ENCODE measurements at places on chromosomes 11 and 22.

DNA sequence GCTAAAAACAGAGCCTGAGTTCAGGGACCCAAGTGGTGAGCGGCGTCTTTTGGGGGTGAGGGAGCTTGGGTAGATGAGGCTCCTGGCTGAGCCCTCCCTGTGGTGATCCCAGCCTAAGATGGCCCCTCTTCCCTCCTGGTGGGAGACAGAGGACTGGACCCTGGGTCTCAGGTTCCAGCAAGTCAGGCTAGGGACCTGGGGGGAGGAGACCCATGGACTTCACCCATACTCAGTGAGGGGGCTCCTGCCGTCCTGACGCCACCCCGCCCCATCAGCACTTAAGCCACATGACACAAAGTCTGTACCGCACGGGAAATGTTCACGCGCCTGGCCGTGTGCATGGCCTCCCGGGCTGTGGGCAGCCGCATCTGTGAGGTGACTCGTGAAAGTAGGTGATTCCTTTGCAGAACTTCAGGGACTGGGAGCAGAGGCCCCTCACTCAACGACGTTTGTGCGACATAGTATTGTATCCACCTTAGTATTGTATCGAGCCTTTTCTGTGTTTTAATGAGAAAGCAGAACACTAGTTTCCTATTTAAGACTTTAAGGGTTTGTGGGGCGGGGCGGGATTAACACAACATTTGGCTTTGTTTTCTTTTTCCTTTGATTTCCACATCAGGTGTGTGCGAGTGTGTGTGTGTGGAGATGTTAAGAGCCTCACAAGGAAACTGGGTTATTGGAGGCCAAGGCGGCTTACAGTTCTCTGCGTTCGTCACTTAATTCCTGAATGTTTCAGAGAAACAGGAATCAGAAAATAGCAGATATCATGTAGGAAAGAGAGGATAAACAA is 18.4 kb upstream of the TMEM191C start:
- no peak for DNase-seq

DNA sequence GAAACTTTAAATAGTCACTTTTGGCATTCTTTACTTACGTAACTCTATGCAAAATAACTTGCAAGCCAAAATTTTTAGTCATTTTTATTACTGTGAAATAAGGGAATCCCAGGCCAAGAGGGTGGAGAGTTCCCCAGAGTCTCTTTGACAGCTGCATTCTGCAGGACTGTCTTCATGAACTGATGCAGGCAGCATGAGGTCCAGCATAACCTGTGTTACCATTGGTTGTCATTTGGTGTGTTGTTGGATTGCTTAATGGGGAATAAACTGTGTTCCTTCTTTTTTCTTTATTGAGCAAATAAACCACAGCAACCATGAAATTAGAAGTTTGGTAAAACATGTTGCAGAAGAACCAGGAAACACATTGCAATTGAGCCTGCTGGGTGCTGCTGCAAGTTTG is 24.6 kb downstream of the MMP27 start:
- DNase-seq: peak; percentile 8

DNA sequence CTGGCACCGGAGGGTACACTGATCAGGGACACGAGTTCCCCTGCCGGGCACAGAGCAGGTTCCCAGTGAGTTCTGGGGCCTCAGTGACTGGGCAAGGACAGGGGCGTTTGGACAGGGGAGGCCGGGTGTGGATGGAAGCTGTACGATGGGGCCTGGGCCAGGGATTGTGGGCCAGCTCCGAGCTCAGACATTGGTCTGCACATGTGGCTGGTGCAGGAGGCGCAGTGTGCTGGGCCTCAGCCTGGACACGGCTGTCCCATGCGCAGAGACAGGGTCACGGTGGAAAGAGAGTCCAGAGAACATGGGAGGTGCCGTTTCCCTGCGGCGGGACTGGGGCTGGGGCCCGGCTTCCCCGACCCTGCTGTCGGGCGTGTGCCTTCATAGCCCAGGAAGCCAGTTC is 60.7 kb downstream of the CDKN1C start:
- no peak for DNase-seq

- no peak for DNase-seq
Measured at GRCh38 chr11:85184721-85185120, 442.4 kb downstream of the DLG2 start.

- no peak for DNase-seq
Measured at GRCh38 chr11:68689737-68690625, 5.6 kb downstream of the GAL start.

GRCh38 chr22:46447906-46448305 is 89.5 kb downstream of the CELSR1 start:
- no peak for DNase-seq

DNA sequence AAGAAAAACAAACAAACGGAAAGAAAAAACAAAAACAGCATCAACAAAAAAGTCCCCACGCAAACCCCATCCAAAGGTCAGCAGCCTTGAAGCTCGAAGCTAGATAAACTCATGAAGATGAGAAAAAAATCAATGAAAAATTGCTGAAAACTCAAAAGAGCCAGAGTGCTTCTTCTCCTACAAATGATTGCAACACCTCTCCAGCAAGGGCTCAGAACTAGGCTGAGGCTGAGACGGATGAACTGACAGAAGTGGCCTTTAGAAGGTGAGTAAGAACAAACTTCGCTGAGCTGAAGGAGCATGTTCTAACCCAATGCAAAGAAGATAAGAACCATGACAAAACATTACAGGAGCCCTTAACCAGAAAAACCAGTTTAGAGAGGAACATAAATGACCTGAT is 18.4 kb upstream of the FTH1 start:
- no peak for DNase-seq

DNA sequence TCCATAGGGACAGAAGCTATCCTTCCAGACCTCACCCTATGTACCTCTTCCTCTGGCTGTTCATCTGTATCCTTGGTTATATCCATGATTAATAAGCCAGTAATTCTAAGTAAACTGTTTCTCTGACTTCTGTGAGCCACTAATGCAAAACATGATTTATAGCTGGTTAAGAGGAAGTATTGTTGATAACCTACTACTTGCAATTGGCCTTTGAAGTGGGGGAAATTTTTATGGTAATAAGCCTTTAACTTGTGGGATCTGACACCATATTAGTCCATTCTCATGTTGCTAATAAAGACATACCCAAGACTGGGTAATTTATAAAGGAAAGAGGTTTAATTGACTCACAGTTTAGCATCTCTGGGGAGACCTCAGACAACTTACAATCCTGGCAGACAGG is 21.9 kb downstream of the CASP12 start:
- DNase-seq: peak; percentile 18

- no peak for DNase-seq
Measured at GRCh38 chr11:327581-327923, 6.9 kb upstream of the IFITM3 start.

- peak; percentile 78 for DNase-seq
Measured at GRCh38 chr11:123062892-123063825, 1.2 kb upstream of the HSPA8 start.

DNA sequence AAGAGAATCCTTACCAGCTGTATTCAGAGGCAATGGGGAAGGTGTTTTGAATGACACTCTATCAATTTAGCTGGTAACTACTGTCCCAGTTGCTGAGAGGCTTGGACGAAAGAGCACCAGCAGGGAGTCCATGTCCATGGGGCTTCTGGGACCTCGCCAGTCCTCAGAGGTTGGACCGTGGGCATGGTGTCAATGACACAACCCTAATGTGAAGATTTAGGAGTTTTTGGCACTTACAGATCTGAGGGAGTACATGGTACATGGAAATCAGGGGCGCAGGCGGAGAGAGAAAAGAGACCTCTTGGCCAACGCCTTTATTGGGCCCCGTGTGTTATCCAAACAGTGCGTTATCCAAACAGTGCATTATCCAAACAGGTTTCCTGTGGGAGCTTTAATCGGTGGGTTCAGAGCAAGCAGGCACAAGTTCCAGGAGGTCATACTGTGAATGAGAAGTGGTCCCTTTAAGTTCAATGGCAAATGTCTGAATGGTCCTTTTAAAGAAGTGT is 169.1 kb upstream of the B3GAT1 start:
- no peak for DNase-seq

GRCh38 chr11:27215471-27216269 is 147.3 kb downstream of the CCDC34 start:
- no peak for DNase-seq

DNA sequence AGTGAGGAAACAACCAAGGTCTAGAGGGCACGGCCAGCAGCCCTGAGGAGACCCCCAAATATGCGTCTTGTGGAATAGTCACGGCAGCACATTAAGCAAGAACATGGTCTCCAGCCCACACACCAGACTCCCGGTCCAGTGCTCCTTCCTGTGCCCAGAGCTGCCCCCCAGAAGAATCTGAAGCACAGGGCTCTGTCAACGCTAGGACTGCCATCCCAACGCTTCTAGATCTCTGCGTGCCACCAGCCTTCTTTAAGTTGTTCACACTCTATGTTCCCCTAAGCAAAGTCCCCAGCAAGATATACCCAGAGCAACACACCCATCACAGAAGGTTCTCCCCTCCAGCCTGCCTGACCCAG is 3.5 kb upstream of the SEC14L2 start:
- DNase-seq: no peak

GRCh38 chr11:62928011-62928410 is 6.8 kb upstream of the CHRM1 start:
- no peak for DNase-seq

DNA sequence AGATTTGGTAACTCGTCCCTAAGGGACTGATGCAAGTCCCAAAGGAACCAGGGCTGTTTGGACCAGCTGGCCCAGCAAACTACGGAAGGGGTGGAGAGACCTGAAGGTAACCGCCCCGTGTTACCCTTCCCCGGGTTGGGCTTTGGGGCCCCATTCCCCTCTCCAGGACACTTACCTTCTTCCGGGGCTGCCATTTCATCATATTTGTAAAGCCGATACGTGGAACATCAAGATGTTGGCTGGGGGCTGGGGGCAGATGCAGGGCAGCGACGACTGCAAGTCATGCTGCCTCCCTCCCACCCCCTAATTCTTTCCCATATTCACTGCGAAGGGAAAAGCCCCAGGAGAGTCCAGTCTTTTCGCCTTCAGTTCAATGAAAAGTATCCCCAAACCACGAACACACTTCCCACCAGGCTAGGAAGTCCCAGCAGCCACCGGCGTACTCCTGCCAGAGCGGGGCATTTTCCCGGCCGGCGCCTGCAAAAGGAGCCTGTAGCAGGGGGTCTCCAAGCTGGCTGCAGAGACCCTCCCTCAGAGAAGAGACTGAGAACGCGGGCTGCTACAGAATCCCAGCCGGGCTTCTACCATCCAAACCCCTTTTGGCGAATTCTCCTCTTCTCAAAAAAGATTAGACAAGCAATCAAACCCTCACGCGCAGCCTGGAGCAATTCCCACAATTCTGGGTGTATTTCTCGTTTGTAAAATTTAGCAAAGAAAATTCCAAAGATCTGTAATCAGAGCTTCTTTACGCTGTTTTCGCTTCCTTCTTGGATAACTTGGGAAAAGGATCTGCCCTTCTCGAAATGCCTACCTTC is 236.7 kb downstream of the TTC28 start:
- peak; percentile 67 for DNase-seq

GRCh38 chr22:29454276-29454675 is 15.9 kb downstream of the RFPL1 start:
- no peak for DNase-seq

- no peak for DNase-seq
Measured at GRCh38 chr11:283405-284104, 5.3 kb downstream of the NLRP6 start.

DNA sequence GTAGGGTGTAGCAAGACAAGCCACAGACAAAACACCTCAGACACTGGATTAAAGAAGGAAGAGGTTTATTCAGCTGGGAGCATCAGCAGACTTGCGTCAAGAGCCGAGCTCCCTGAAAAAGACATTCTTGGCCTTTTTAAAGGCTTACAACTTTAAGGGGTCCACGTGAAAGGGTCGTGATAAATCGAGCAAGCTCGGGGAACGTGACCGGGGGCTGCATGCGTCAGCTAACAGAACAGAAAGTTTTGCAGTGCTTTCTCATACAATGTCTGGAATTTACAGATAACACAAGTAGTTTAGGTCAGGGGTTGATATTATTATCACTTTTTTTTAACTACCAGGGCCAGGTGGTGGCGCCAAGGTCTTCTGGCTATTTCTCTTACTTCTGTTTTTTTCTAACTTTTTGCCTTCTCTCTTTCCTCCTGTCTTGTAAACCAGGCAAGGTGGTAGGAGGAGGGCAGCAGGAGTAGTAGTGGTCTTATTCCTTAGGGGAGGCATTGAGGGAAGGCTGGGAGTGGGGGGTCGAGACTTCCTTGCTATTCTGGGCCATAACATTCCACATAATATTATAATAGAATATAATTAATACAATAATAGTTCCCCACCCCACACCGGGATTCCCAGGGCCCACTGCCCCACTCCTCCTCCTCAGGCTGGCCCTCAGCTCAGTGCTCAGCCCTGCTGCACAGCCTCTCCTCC is 587 bp upstream of the ALDH3B1 start:
- DNase-seq: peak; percentile 39

GRCh38 chr11:59574932-59575502 is 40.6 kb downstream of the OSBP start:
- DNase-seq: no peak

GRCh38 chr11:20584093-20584774 is 15.2 kb upstream of the SLC6A5 start:
- DNase-seq: no peak

DNA sequence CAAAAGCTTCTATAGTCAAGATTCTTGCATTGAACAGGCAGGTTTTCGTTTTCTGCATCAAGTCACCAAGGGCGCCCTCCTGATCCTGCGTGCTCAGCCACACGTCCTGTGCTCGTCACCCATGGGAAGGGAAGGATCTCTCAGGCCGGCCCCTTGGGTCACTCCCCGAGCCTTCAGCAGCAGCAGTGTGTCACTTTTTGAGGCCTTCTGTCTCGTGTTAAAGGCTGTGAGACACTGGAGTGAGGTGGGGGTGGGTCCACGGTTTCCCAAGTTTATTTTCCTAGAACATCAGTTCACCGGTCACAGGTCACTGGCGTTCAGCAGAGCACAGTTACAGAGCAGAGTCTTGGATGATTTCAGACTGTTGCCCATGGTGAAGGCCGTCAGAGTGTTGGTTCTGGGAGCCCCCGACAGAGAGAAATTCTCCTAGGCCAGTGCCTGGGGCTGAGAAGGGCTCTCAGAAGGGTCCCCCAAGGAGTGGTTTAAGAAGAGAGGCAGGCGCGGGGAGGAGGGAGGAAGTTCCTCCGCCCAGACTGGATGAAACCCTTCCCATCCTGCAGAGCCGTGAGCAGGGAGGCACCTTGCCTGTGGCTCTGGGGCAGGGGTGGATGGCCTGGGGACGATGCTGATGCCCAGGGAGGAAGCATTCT is 13.5 kb upstream of the ADORA2A start:
- peak; percentile 37 for DNase-seq

- DNase-seq: peak; percentile 22
Measured at GRCh38 chr11:19789835-19790710, 77.4 kb downstream of the NAV2 start.

- DNase-seq: peak; percentile 94
Measured at GRCh38 chr11:83051760-83052671, 19.7 kb downstream of the RAB30 start.

GRCh38 chr11:12285811-12286222 is 91.6 kb upstream of the PARVA start:
- peak; percentile 39 for DNase-seq

GRCh38 chr11:35934981-35935380 is 8.9 kb upstream of the LDLRAD3 start:
- no peak for DNase-seq

GRCh38 chr11:92109466-92109865 is 115.2 kb upstream of the FAT3 start:
- DNase-seq: no peak

GRCh38 chr11:75246671-75247350 is 6.2 kb downstream of the TPBGL start:
- DNase-seq: no peak
